ENCODE measurements at places on chromosomes 3 and 15.

GRCh38 chr3:123568034-123568433 is 16.8 kb downstream of the HACD2 start:
- no peak for DNase-seq

- no peak for DNase-seq
Measured at GRCh38 chr3:141386126-141386488, 17.8 kb downstream of the ZBTB38 start.

DNA sequence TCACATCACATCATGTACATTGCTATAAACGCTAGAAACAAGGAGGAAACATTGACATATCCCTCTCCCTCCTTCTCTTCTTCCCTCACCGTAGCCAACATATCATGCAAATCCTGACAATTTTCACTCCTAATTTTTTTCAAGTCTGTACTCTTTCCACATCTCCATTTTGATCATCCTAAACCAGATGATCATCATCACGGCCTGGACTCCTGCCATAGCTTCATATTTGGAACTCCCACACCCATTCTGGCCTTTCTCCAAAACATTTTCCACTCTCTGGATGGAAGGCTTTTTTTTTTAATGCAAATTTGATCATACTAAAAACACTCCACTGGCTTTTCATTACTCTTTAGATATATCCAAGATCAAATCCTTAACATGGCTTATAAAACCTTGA is 248.0 kb upstream of the CNTN3 start:
- DNase-seq, result peak; percentile 63

GRCh38 chr15:63922261-63922904 is 88.6 kb upstream of the HERC1 start:
- DNase-seq, result peak; percentile 51

DNA sequence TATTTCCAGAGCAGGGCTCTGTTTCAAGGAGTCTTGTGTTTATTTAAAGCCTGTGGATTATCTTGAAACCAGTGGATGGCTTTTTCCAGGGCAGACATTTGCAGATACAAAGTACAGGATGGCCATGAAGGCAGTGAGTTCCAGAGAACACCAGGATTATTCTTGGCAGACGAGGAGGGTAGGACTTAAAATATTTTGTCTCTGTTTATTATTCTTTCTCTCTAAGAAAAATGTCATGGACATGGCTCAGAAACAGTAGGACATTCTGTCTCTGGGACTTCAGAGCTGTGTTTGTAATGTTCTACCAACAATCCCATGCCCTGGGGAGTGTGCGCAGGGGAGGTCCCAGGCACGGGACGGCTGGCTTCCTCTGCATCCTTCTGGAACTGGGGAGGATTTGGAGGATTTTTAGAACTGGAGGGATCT is 125.9 kb downstream of the ATP10A start:
- DNase-seq, result peak; percentile 7

DNA sequence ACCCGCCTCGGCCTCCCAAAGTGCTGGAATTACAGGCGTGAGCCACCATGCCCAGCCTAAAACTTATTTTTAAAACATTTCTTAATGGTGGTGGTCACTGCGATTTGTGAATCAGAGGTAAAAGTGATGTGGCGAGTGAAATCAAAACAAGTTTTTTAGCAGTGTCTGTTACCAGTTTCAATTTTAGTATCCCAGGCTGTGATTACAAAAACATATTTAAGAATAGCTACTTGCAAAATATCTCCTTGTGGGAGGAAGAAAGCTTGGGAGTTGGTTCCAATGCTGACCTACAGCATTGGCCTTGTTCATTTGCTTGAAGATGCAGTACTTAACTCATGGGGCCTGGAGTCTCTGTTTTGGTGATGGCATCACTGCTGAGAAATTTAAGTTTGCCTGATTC is 4.5 kb downstream of the RAB7A start:
- DNase-seq, result no peak

GRCh38 chr15:67144609-67145311 is 79.4 kb downstream of the SMAD3 start:
- peak; percentile 93 for DNase-seq

DNA sequence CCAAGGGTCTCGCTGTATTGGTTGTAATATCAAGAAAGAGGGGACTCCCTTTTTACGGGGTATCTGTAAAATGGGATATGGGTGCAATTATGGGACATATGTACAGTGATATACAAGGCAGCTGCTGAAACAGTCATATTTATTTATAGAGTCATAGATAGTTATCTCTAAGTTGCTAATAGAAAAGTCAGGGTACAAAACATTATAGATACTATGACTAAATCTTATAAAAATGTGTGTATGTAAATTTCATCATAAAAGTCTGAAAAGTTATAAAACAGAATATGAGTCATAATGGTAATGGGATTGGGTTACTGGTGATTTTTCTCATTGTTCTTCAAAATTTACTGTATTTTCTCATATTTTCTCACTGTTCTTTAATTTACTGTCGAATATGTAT is 344.9 kb upstream of the SLCO3A1 start:
- peak; percentile 65 for DNase-seq

GRCh38 chr15:39892418-39892817 is 27.6 kb downstream of the GPR176 start:
- DNase-seq, result peak; percentile 29

DNA sequence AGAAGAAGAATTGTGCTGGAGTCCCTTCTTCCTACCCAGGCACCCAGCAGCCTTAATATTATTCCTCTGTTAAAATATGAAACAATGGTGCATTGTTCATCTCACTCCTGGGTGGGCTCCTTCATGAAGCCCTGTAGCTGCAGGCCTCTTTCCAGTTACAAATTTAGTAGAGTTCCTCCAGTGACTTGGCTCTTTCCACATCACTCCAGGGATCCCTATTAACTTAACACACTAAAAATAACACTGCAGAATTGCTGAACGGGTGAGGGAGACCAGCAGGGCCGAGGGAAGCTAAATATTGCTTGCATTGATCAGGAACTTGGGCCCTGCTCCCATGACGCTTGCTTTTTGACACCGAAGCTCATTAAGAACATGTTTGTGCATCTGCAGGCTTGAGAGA is 142.3 kb downstream of the PDCD6IP start:
- DNase-seq, result no peak

- no peak for DNase-seq
Measured at GRCh38 chr3:164890061-164890460, 188.2 kb downstream of the SI start.

DNA sequence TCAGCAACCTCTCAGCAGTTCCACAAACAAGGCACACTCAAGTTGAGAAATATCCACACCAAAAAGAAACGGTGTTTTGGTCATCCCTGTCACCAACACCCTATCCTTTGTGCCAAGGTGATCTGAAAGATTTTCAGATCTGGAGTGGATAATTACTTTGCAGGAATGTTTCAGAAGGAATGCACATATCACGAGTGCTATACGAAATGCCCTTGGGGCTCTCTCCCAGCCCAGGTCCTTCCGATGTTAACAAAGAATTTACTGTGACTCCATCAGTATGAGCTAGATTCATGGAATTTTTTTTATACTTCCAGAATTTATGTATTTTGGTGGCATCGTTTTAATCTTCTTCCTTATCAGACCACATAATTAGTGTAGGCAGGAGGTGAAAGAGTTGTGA is 105.0 kb downstream of the GRM7 start:
- DNase-seq, result no peak

DNA sequence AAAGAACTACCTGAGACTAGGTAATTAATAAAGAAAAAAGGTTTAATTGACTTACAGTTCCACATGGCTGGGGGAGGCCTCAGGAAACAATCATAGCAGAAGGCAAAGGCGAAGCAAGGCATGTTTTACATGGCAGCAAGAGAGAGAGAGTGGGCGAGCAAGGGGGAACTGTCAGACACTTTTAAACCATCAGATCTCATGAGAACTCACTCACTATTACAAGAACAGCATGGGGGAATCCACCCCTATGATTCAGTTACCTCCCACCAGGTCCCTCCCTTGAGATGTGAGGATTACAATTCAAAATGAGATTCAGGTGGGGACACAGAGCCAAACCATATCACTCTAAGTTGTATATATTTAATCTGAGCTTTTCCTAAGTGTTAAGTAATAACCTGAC is 79.0 kb upstream of the MLF1 start:
- DNase-seq, result no peak

DNA sequence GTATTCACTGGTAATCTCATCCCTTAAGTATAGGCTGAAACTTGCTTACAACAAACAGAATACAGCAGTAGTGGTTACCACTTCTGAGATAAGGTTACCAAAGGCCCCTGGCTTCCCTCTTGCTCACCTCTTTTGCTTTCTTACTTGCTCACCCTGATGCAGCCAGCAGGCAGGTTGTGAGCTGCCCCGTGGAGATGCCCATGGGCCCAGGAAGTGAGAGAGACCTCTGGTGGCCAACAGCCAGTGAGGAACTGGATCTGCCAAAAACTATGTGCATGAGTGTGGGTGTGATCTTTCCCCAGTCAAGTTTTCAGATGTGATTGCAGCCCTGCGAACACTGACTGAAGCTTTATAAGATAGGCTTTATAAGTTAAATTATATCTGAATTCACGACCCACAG is 48.7 kb downstream of the NMNAT3 start:
- peak; percentile 7 for DNase-seq

GRCh38 chr15:65077981-65078352 is 1.4 kb downstream of the KBTBD13 start:
- DNase-seq, result peak; percentile 47

DNA sequence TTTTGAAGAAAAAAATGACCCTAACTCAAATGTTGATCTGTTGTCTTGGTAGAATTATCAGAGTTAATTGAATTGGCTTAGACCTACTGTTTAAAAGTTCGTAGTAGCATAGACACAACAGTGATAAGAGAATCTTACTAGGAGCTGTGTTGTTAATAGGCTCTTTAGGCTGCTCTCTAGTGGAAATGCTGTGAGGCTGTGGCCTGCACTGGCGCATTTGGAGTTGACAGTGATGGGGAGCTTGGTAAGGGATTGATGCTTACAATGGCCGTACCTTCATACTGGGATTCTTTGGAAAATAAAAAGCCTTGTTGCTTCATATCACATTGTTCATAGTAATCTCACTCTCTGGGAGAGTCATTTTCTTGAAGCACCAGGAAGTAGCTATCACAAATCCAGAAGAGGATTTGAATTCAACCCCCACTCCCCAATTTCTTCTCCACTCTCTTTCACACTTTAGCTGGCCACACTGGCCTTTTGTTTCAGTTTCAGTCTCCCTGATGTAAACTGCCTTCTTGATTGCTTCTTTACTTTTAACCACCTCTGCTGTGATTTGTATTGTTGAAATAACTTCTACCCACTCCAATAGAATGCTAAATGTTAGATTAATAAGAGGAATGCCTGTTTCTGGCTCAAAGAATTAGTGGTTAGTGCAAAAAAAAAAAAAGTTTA is 56.6 kb downstream of the CEP63 start:
- no peak for DNase-seq

- DNase-seq, result no peak
Measured at GRCh38 chr15:78360958-78361718, 21.0 kb downstream of the CRABP1 start.

DNA sequence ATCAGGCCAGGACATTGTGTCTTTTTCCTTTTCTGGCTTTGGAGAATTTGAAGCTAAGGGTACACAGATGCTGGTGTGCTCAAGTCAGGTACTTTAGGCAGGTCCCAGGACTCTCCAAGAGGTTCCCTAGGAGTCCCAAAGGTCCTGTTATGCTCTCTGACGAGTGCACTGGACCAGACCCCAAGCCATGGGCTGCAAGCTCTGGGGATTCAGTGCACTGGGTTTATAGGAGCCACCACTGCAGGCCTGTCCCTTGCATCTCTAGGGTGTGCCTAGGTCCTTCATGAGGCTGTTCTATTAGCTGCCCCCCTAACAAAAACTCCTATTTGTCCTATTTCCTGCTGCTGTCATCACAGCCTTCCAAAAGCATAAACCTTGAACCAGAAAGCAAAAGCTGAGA is 31.9 kb upstream of the BFSP2 start:
- no peak for DNase-seq

DNA sequence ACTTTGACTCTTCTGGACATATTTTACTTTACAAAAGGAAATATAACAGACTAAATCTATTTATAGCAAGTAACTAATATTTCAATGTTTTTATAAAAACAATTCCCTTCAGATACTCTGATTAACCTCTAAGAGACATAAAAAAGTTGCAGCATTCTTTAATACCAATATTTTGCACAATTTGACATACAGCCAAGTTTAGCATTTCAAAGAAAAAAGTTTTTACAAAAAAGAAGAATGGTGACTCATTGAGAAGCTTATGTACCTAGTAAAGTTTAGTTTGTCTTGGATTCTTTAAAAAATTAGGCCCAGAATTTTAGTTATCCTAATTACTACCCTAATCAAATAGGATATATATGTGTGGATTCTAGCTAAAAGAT is 17.6 kb downstream of the DAZL start:
- DNase-seq, result peak; percentile 59

DNA sequence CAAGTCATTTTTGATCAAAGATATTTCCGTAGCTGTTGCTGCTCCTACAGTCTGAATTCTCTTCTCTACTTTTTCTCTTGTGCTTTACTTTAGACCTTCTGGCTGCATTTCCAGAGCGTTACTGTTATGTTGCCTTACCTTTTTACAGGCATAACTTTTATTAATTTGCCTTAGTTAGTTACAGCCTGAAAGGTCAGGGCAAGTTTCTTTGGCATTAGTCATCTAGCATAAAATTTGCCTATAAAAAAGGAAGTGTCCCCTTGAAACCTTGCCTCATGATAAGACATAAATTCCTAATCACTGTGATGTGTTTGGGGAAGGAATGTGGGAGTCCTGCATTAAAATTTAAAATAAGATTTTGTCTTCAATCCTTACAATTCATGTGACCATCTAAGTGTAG is 618.5 kb downstream of the NR2F2 start:
- DNase-seq, result no peak

GRCh38 chr15:32877252-32878019 is 159.6 kb downstream of the GREM1 start:
- DNase-seq, result peak; percentile 51

- DNase-seq, result no peak
Measured at GRCh38 chr15:47577000-47577399, 140.3 kb upstream of the SEMA6D start.

- peak; percentile 19 for DNase-seq
Measured at GRCh38 chr15:100809151-100809550, 70.5 kb upstream of the ALDH1A3 start.

- DNase-seq, result no peak
Measured at GRCh38 chr3:9185701-9186100, 63.7 kb downstream of the SRGAP3 start.

DNA sequence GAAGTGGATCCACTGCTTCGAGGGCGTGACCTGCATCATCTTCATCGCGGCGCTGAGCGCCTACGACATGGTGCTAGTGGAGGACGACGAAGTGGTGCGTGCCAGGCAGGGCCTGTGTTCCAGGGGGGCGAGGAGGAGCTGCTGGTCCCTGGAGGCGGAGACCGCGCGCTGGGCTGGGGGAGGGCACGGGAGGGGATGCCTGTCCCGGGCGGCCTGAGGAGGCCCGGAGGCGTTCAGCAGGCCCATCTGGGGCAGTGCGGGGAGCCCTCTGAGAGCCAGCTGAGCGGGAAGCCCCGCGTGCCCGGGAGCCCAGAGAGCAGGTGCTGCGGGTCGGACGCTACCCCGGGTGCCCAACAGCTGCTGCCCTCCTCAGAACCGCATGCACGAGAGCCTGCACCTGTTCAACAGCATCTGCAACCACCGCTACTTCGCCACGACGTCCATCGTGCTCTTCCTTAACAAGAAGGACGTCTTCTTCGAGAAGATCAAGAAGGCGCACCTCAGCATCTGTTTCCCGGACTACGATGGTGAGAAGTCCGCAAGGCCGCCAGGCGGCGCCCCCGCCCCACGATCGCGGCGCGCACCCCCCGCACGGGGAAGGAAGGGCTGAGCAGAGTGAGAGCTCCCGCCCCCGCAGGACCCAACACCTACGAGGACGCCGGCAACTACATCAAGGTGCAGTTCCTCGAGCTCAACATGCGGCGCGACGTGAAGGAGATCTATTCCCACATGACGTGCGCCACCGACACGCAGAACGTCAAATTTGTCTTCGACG is 2.9 kb downstream of the GNAT1 start:
- DNase-seq, result peak; percentile 46

- DNase-seq, result peak; percentile 76
Measured at GRCh38 chr15:88987934-88988671, 74.9 kb upstream of the MFGE8 start.

Data from fibroblast of upper back skin (primary cell).